A549 treated with ZK216348 at 1 μM for 4 hours (cell line): ENCODE measurements at places on chromosomes 3 and 15. TPM values are rescaled to one million over a fixed set of nuclear protein-coding genes. Genes with fewer than 3 reads are reported as not detected.

The CPLX3 gene
- 0.07 TPM in 1 of 5 replicates, not detected in the others for total RNA-seq

The CEMIP gene
- 0.82 to 1.8 TPM (median 1.2 TPM) in 5 replicates for total RNA-seq

The FBLN2 gene
- 1.5 to 3.1 TPM (median 2.2 TPM) in 5 replicates for total RNA-seq

The NDN gene
- 0.07 to 0.28 TPM (median 0.19 TPM) in 3 of 5 replicates, not detected in the others for total RNA-seq

The RBPMS2 gene
- 5.9 to 10.1 TPM (median 8.5 TPM) in 5 replicates for total RNA-seq

The ARL14 gene
- 0.42 to 0.93 TPM (median 0.58 TPM) in 5 replicates for total RNA-seq

The TAGLN3 gene
- not detected in 5 replicates for total RNA-seq

The NLGN1 gene
- total RNA-seq = not detected in 5 replicates

The ZNF385D gene
- total RNA-seq = not detected in 5 replicates

The CD86 gene
- total RNA-seq = not detected in 5 replicates

The GNB4 gene
- total RNA-seq = 9.8 to 16.8 TPM (median 13.7 TPM) in 5 replicates

The TNFSF10 gene
- 0.14 TPM in 1 of 5 replicates, not detected in the others for total RNA-seq

The MYEF2 gene
- 14.3 to 21.2 TPM (median 18.6 TPM) in 5 replicates for total RNA-seq

The FBXL22 gene
- 0.17 to 0.44 TPM (median 0.22 TPM) in 5 replicates for total RNA-seq

The SAMD7 gene
- total RNA-seq = not detected in 5 replicates

The GDPGP1 gene
- 3.7 to 5.7 TPM (median 4.7 TPM) in 5 replicates for total RNA-seq

The CD276 gene
- total RNA-seq = 57.8 to 88.3 TPM (median 76.9 TPM) in 5 replicates

The COL6A5 gene
- not detected in 5 replicates for total RNA-seq

The ISG20 gene
- total RNA-seq = 23.1 to 46.0 TPM (median 39.6 TPM) in 5 replicates

The ARPP21 gene
- 0.07 to 0.13 TPM (median 0.07 TPM) in 3 of 5 replicates, not detected in the others for total RNA-seq

The MAGEL2 gene
- not detected in 5 replicates for total RNA-seq

The PLA2G4D gene
- not detected in 5 replicates for total RNA-seq

The DUOXA2 gene
- not detected in 5 replicates for total RNA-seq
